ENCODE measurements at places on chromosomes 5 and 9.

DNA sequence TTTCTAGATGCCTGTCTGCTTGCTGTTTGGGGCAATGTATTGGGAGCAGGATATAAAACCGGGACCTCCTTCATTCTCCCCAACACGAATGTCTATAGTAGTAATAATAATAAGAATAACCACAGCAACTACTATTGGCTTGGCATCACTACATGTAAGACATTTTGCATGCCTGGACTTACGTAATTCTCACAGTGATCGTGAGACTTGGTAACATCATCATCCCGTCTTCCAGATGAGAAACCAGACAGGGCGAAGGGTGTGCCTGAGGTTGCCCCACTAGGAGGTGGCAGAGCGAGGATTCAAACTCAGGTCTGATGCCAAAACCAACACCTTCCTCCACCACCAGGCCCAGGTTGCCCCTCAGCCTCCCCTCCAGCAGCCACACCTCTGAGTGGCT, 185.1 kb downstream of the RGS3 start:
- DNase-seq: no peak

GRCh38 chr5:115855959-115856358, 14.2 kb downstream of the AP3S1 start:
- DNase-seq: no peak

DNA sequence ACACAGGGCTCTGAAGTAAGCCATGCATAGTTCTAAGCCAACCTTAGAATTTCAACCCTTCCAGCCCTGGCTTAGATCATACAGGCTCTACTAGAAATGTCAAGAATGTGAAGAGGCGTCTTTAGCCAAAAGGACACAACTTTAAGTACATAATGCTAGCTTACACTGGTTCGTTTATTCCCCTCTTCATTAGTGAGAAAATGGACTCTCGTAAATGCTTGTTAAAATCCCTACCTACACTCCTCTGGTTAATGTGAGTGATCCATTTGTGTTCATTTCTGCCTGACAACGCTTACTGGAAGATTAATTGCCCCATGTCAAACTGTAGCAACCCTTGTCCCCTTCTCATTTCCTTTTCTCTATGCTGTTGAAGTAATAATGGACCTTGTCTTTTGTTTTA, 149.3 kb upstream of the POU5F2 start:
- DNase-seq: no peak

DNA sequence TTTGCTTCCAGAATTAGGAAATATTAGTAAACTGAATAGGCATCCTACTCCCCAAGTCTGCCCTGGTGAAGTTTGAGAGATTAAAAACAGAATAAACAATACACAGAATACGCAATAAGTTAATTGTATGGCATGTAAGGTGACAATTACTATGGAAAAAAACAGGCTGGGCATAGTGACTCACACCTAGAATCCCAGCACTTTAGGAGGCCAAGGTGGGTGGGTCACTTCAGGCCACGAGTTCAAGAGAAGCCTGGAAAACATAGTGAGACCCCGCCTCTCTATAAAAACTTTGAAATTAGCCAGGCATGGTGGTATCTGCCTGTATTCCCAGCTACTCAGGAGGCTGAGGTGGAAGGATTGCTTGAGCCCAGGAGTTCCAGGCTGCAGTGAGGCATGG, 64.2 kb upstream of the SUSD1 start:
- DNase-seq: no peak

GRCh38 chr5:84480873-84481637, 96.4 kb upstream of the EDIL3 start:
- DNase-seq: no peak

DNA sequence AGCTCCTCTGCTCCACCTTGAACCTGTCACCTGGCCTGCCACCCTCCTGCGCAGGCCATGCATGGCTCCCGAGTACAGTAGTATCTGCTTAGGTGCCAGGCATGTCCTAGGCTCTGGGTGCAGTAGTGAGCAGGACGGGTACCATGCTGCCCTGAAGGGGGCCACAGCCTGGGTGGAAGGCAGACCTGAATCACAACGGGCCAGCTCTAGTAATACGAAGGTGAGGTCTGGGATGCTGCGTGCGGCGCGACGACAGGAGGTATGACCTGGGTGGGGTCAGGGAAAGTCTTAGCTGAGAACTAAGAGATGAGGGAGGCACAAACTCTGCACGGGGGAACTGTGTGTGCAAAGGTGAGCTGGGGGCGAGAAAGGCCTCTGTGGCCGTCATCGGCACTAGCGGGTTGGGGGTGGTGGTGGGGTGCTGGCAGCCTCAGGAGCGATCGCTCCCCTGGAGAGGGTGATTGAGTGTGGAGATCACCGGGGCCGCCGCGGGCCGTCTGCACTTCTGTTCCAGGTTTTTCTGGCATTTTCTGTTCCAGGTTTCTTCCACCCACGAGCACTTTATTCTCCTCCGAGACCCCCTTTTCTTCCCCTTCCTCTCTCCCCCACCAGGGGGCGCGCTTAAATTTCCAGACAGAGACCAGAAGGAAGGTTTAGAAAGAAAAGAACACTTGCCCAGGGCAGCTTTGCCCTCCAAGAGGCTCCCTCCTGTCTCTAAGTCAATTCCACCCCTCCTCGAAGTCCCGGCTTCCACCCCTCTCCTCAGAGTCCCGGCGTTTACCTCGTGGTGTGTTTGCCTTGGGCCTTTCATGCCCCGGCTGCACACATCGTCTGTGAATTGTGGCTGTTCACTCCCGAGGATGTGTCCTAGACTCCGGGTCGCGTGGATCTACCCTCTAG, 15.1 kb downstream of the PDLIM4 start:
- DNase-seq: peak; percentile 65

DNA sequence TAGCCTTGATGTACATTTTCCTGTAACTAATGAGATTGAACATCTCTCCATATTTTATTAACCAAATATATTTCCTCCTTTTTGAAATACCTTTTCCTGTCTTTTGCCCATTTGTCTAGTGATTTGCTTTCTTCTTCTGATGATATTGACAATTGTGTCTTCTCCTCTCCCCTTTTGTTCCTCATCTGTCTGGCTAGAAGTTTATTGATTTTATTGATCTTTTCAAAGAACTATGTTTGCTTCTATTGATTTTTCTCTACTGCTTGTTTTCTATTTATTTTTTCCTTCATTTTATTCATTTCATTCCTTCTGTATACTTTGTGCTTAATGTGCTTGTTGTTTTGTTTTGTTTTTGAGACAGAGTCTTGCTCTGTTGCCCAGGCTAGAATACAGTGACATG, 181.4 kb upstream of the SMIM23 start:
- DNase-seq: no peak

GRCh38 chr5:51377151-51378060, 5.8 kb upstream of the ISL1 start:
- DNase-seq: no peak

- no peak for DNase-seq
These were observed 53.7 kb downstream of the PAX5 start for GRCh38 chr9:36980148-36980974.

- DNase-seq: peak; percentile 62
These were observed 5.7 kb upstream of the SEC16A start for GRCh38 chr9:136488247-136489214.

DNA sequence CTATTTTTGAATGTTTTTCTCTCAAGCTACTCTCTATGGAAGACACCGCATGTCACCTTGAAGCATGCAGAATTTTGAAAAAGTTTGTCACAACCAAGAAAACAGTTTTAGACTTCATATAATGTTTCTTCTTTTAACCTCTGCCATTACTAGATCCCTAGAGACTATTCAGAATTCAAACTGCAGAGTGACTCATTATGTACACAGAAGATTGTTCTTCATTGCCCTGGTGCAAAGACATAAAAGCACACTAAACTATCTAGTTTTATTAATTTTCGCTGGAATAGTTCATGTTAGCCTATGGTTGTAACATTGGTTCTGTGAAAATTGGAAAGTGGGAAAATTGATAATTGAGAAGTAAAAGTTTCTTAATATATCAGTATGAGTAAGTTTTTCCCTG, 18.4 kb downstream of the F2RL2 start:
- no peak for DNase-seq

GRCh38 chr5:61820836-61821235, 485.2 kb upstream of the KIF2A start:
- no peak for DNase-seq

DNA sequence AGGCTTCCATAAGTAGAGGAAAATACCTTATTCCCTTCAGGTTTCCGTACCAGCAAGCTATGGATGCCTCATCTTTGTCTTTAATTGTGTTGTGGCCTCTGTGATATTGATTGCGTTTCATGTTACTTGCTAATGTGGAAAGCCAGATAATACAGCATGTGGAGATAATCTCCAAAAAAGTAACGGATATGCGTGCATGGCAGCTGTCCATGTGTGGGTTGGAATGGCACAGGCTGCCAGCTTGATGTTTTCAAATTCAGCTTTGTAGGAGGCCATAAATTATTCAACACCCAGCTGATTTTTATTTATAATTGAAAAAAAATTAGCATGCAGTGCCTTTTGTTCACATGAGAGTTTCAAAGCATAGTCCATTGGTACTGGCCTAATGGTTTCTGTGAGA, 144.9 kb downstream of the GIN1 start:
- DNase-seq: no peak

DNA sequence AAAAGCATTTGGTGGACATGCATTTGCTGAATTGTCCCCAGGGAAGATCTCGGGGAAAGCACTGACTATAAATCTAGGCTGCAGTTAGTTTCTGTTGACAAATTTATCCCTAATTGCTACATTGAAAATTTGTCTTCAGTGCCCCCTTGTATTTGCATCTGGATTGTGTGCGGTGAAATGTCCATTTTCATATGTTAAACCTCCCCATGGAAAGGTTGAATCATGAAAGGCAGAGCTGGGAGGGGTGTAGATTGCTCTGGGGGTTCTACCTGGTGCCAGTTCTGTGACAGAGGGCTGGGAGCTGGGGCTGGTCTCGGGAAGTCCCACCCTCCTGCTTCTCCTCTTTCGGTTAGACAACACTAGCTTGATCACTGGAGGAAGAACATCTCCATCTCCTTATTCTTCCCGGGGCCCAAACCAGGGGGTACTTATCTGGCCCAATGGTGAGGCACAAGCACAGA, 101.9 kb downstream of the GADD45G start:
- DNase-seq: no peak

- no peak for DNase-seq
These were observed 51.5 kb downstream of the PIK3R1 start for GRCh38 chr5:68267066-68267465.

GRCh38 chr5:931570-932145, 39.0 kb downstream of the TRIP13 start:
- no peak for DNase-seq

DNA sequence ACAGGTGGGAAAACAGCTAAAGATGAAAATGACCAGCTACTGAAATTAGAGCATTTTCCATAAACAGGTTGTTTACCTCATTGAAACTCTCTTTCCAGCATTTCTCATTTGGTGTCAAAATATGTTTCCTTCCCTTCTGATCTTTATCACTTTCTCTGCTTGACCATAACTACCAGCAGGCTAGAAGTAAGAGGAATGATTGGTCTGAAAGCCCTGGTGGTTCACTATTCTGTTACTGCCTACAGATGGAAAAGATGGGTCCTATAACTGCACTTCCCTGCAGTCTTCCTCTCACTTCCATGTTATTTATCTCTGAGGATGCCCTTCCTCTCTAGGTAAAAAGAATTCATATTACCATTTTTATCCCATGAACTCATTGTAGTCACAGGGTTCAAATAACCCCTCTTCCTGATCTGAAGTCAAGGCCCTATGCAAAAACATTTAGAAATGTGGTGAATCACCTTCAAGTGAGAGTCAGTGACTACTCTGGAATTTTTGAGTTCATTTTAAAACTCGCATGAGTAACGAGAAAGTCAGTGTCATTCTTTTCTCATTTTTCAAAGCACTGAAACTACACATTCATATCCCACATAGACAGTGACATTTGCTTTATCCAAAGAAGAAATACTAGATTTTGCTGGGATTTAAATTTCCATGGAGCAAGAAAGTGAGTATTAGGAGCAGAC, 51.7 kb downstream of the ZNF474 start:
- DNase-seq: no peak

DNA sequence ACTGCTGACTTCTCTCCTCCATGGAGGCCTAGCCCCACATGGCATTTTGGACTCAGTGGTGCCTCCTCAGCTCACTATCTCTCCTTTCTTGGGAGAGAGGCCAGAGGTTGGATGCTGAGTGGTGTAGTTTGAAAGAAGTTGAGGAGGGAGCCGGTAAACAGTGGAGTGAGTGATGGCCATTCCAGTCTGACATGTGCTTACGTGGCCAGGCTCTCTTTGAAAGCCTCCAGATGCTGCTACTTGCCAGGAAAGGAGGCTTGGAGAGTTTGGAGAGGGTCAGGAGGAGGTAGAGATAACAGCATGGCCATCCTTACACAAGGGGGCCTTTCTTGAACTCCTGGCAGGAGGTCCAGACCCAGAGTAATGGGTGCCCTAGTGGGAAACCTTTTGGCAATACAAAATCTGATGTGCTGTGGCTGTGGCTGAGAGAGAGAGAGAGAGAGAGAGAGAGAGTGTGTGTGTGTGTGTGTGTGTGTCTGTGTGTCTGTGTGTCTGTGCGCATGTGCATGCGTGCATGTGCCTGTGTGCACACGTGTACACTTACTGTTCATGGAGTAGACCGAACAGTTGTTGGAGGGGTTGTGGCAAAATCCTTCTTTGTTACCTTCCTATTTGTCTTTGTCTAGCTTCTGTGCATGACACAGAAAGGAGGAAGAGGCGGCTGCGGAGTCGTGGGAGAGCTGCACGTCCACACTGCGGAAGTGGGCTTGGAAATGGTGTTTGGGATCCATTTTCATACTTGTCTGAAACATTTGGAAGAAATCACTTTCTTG, 37.8 kb downstream of the RALGPS1 start:
- DNase-seq: no peak

DNA sequence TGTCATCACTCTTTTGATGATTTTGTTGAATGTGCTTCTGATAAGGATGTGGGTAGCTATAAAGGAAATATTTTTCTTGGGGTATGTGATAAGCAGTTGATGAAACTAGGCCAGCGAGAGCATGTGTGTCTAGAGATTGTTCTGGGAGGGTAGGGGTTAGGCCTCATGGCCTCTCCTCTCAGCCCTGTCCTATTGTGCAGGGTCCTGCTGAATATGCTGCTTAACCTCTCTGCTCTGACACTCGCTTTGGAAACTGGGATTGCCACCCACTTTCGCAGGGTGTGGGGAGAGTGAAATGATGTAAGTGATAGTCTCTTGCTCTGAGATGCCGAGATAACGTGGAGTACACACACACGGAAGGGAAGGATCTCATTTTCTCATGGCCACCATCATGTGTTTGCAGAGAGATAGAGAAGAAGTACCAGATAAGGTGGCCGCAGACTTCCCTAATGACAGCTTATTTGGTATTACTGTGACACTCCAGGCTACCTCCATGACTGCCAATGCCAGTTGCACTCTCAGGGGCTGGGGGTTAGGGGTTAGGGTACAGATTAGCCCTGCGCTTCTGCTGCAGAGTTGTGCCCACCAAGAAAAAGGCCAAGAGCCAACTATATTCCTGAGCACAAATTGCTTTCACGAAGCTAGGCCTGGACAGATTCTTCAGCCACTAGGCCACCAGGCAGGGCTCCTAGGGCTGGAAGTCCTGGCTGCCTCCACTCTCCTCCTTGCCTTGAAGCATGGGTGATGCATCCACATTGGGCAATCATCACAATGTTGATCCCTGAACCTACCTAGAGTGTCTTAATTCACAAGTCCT, 25.2 kb upstream of the TNFAIP8 start:
- peak; percentile 58 for DNase-seq

GRCh38 chr5:56725711-56726411, 89.5 kb upstream of the MAP3K1 start:
- no peak for DNase-seq

GRCh38 chr5:37071901-37072581, 177.1 kb downstream of the CPLANE1 start:
- DNase-seq: no peak

Data from activated T-cell treated with anti-CD3 and anti-CD28 coated beads for 48 hours (primary cell).